H4 (cell line): ENCODE measurements at places on chromosomes 13 and 19. TPM values are rescaled to one million over a fixed set of nuclear protein-coding genes. Genes with fewer than 3 reads are reported as not detected.

Gene FCAR
- total RNA-seq, result not detected in 2 replicates

Gene KCNC3
- total RNA-seq, result 0.06 and 0.47 TPM in 2 replicates

Gene PEAK3
- total RNA-seq, result 0.06 TPM in 1 of 2 replicates, not detected in the other

Gene CNFN
- 1.0 TPM in 1 of 2 replicates, not detected in the other for total RNA-seq

Gene C5AR1
- total RNA-seq, result 0.04 TPM in 1 of 2 replicates, not detected in the other

Gene SLC17A7
- total RNA-seq, result 0.25 and 0.45 TPM in 2 replicates

Gene NBEA
- 1.7 and 2.0 TPM in 2 replicates for total RNA-seq

Gene MBD3L2
- not detected in 2 replicates for total RNA-seq

Gene OXGR1
- total RNA-seq, result 3.3 and 4.0 TPM in 2 replicates

Gene KLK14
- total RNA-seq, result not detected in 2 replicates

Gene KLC3
- total RNA-seq, result 0.72 TPM in 1 of 2 replicates, not detected in the other

Gene ICAM5
- 0.87 and 1.5 TPM in 2 replicates for total RNA-seq

Gene SMIM44
- total RNA-seq, result not detected in 2 replicates

- DNase-seq, result peak; percentile 99
These were observed 19.4 kb downstream of the ACTN4 start for GRCh38 chr19:38666663-38667511.

DNA sequence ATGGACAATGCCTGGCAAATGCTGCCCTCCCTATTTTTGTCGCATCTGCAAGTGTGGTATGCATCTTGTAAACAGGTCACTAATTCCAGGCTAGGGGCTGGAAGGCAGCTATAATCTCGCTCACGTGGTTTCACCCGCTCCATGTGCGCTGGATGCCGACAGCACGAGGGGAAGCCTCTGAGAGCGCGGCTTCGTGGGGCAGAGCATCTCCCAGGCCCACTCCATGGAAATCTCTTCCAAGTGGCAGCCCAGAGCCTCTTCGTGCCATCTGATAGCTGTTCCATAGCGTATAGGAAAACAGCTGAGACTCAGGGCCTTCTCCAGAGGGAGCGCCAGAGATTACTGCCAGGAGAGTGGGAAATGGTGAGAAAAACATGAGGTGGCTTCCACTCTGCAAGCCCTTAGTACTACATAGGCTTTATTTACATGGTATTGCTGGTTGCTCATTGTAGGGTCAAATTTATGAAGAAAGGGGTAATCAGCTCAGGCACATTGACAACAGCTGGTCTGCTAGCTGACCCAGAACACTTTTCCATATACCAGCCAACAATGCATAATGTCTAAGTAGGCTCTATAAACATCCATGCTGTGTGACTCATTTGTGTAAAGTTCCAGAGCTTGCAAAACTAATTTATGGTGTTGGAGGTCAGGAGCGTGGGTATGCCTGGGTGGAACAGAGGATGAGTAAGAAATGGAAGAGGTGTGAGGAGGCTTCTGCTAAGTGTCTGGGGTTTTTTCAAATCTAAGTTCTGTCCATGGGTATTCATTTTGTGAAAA, 165.2 kb downstream of the SHISA2 start:
- DNase-seq, result peak; percentile 76

- DNase-seq, result no peak
These were observed 780.9 kb upstream of the KLHL1 start for GRCh38 chr13:70889163-70889562.

GRCh38 chr19:2056837-2057192, 5.8 kb upstream of the MKNK2 start:
- no peak for DNase-seq

- peak; percentile 51 for DNase-seq
These were observed 232.5 kb downstream of the SLC7A1 start for GRCh38 chr13:29362849-29363604.

DNA sequence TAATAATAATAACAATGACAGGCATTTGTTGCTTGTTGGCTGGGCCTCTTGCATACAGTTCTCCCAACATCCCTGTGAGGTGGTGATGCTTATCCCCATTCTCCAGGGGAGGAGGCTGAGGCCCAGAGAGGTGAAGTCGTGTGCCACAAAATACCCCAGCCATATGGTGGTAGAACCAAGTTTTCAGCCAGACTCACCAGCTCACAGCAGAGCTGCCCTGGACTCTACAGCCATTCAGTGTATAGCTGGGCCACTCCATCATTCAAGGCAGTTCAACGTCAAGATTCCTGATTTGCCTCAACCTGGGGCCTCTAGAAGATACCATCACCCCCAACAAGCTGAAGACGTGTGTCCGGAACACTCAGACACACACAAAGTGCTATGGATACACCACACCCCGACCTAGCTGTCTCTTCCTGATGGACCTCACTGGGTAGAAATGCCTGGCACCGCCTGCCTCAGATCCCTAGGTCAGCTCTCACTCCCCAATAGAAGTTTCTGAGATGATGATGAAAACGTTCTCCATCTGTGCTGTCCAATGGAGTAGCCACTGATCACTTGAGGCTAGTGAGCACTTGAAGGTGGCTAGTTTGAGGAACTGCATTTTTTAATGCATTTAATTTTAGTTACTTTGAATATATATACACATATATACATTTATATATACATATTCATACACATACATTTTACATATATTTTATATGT, 4.3 kb upstream of the CEACAM19 start:
- no peak for DNase-seq

GRCh38 chr13:35865341-35866240, 265.6 kb downstream of the DCLK1 start:
- no peak for DNase-seq

- no peak for DNase-seq
These were observed 163.5 kb upstream of the SLC10A2 start for GRCh38 chr13:103229674-103230073.

DNA sequence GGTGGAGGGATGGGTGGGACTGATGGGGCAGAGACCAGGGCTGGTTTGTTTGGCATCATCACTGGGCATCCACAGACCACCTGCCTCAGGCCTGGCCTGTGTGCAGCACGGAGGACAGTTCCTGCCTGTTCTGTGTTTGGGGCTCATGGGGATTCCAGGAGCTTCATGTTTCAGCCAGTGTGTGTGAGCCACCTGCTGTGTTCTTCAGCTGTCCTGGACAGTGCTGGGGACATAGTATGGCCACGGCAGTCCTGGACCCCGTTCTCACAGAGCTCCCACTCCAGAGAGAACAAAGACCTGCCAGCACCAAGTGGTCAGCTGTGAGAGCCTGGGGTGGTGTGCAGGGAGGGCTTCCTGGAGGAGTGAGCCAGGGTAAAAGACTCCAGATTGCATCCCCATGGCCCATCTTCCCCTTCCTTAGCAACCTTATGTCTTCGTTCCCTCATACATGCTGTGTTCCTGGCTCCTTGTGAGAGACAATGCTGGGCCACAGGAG, 2.0 kb upstream of the CCDC97 start:
- no peak for DNase-seq

GRCh38 chr13:36788276-36788675, 30.7 kb upstream of the RFXAP start:
- DNase-seq, result no peak

DNA sequence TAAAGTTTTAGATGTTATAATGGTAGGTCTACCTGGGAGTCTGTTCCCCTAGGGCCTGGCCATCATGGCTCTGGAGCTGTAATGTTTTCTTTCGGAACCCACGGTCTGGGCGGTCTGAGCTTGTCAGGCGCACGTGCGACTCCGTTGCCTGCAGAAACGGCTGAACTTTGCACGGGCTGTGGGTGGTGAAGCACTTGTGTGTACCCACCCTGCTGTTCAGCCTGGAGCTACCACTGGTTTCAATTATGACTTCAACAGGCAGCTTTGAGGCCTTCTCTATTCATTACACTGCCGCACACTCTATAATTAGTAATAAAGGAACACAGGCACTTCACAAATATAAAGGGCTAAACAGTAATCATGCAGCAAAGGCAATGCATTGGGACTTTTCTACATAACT, 6.0 kb downstream of the PCDH8 start:
- no peak for DNase-seq

DNA sequence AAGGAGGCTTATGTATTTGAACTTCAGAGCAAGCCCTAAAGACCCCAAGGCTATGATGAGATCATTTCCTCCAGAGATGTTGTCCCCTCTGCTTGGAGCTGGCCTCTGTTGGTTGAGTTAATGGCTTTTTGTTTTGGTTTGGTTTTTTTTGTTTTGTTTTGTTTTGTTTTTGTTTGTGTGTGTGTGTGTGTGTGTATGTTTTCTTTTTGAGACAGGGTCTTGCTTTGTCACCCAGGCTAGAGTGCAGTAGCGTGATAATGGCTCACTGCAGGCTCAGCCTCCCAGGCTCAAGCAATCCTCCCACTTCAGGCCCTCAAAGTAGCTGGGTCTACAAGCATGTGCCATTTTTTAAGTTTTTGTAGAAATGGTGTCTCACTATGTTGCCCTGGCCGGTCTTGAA, 1076.2 kb downstream of the UQCRFS1 start:
- no peak for DNase-seq

GRCh38 chr19:5948752-5949564, 29.0 kb downstream of the RANBP3 start:
- DNase-seq, result no peak

- no peak for DNase-seq
These were observed 429.0 kb downstream of the SLITRK1 start for GRCh38 chr13:83453300-83453699.

DNA sequence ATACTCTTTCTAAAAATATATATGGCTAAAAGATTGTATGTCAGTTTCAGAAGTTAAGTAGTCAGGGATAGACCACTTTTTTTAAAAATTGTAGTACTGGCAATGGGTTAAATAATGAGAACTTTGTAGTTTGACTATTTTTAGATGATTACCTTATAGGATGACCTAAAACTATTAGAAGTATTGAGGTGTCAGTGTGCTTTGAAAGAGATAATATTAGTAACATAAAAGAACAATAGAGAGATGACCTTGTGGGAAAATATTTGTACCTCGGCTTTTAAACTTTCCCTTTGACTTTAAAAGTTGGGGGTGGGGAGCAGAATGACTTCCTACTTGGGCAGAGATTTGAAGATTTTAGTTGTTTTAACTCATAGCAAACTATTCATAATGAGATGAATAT, 48.3 kb downstream of the SLAIN1 start:
- no peak for DNase-seq

GRCh38 chr13:21723807-21724505, 53.1 kb downstream of the FGF9 start:
- DNase-seq, result no peak

DNA sequence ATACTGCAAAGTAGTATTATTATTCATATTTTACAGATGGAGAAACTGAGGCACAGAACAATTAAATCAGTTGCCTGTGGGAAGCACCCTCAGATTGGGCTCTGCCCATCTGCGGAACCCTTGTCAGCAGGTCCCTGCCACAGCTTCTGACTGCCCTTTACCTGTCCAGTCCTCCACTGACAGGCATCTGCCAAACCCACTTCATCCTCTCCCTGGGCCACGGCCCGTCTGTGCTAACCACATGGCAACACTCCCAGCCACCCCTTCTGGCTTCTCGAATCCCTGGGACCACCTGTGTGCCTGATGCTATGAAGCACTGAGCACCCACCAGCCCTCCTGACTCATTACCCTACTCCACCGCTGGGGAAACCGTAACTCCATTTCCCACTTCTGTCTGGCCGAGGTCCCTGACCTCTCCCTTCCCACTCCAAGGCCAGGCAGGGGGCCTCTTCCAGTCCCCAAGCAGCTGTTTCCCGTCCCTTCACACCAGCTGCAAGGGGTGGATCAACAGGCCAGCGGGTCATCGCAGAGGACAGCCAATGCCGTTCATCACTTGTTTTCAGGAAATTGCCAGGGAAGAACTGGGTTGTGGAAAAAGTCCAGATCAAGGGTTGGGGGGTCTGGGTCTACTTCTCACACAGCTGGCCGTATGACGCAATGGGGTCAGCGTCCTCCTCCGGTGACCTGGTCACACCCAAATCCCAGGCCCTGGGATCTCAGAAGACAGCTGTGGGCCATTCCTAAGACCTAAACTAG, 2.5 kb downstream of the KANK3 start:
- DNase-seq, result no peak

- no peak for DNase-seq
These were observed 14.3 kb downstream of the SLC27A1 start for GRCh38 chr19:17484520-17485185.

GRCh38 chr19:8640402-8641004, 10.1 kb downstream of the NFILZ start:
- no peak for DNase-seq

DNA sequence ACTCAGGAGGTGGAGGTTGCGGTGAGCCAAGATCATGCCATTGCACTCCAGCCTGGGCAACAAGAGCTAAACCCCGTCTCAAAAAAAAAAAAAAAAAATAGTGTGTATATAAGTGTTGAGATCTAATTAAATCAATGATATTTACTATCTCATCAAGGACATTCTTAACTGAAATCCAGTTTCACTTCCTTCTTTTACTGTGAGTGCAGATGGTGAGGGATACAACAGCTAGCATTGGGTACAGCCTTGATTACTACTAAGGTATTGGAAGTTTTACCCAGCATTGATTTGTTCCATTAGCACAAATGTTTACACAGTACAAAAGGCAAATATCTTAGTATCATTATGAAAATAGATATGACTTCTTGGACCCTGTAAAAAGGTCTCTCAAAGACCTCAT, 546.6 kb downstream of the KCTD12 start:
- DNase-seq, result no peak
